Stimulated activated CD8-positive, alpha-beta memory T cell treated with anti-CD3 and anti-CD28 coated beads, Interleukin-7, amount 100 ng/mL, for 4 hours (primary cell): ENCODE measurements at places on chromosomes 3 and 15.
A peak's percentile ranks its signal among the peaks of the same experiment; 100 is the strongest.

GRCh38 chr3:108953210-108953609 lies 469 bp downstream of the GUCA1C start:
- DNase-seq: no peak

- no peak for DNase-seq
Observed at GRCh38 chr15:81813215-81813614, 232.6 kb downstream of the MEX3B start.

DNA sequence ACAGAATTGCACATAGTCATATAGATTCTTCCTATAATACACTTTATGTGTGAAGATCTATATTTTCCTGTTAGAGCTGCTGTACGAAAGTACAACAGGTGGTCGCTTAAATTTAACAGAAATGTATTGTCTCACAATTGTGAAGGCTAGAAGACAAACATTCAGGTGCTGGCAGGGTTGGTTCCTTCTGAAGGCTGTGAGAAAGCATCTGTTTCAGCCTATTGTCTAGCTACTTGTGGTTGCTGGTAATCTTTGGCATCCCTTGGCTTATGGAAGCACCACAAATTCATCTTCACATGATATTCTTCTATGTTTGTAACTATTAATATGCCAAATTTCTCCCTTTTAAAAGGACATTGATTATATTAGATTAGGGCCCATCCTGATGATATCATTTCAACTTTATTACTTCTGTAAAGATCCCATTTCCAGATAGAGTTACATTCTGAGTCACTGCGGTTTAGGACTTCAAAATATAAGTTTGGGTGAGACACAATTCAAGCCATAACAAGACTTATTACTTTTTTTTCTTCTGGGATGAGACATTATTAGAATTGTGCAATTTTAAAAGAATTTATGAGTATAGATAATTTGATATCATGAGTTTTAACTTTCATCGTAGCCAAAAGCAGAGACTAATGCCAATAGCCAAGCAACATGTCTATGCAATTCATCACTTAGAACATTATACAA lies 248.1 kb upstream of the BCHE start:
- DNase-seq: no peak

GRCh38 chr3:43181202-43181821 lies 75.4 kb upstream of the POMGNT2 start:
- peak; percentile 29 for DNase-seq

GRCh38 chr3:46693892-46694226 lies 380 bp upstream of the ALS2CL start:
- peak; percentile 46 for DNase-seq
